ENCODE measurements at places on chromosomes 4 and X.

- DNase-seq = no peak
Measured at GRCh38 chr4:99918656-99919055, 24.4 kb upstream of the LAMTOR3 start.

GRCh38 chr4:127236889-127237288 lies 395.9 kb upstream of the INTU start:
- no peak for DNase-seq

GRCh38 chr4:95212692-95213091 lies 336.1 kb downstream of the UNC5C start:
- no peak for DNase-seq

- no peak for DNase-seq
Measured at GRCh38 chr4:35250761-35251160, 993.6 kb downstream of the ARAP2 start.

DNA sequence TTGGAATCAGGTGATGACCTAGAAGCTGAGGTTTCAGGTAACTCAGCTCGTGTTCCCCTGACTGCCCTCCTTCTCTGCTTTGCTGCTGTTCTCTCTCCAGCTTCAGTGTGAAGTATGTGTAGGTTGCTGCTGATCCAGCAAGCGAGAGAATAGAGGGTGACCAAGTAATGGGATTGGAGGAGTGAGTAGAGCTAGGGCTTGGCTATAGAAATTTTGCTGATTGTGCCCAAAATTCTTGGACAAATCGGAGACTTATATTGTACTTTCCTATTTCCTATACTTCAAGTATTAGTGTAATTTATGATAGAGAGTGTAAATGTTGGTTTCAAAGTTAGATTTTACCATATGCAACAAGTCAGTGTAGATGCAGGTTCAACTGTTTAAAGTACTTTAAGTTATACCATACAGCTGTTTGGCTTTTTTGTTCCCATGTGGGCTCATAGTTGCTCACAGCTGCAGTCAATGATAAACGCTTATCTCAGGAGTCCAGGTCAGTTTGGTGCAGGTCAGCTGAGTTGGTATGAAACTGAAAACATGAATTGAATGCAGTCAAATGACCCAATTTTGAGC lies 48.0 kb downstream of the RAPGEF2 start:
- DNase-seq = no peak

GRCh38 chr4:85946821-85947220 lies 413.0 kb downstream of the MAPK10 start:
- no peak for DNase-seq

DNA sequence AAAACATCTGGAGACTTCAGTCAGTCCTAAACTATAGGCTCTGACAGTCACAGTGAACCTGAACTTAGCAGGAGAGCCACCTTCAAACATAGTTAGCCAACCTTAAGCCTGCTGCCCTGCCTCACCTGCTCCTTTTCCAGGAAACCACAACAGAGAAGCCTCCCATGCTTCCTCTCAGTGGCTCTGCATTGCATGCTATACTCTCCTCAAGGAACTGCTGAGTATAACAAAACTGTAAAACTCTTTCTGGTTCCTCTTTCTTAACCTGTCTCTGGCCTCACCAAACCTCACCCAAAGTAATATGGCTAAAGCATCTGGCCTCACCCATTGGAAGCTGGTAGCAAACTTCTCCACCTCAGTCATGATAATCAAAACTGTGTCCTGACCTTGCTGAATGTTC lies 122.1 kb downstream of the ANKRD50 start:
- no peak for DNase-seq

DNA sequence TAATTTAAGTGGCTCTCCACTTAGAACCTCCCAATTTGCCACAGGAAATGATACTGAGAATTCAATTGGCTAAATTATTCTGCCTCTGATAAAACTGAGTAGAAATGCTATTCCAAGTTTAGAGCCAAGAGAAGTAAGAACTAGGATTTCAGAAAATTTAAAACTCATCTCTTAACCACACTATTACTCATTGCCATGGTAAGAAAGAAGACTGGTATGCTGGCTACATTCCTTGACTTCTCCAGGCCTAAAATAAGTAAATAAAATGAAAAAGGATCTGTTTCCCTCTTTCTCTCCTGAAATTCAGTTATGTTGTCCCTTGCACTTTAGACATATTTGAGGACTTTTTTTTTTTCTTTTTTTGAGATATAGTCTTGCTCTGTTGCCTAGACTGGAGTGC lies 23.3 kb downstream of the ZNF280C start:
- DNase-seq = no peak

- DNase-seq = no peak
Measured at GRCh38 chr4:94214703-94215319, 7.1 kb downstream of the SMARCAD1 start.

GRCh38 chr4:87543835-87544461 lies 14.8 kb upstream of the SPARCL1 start:
- DNase-seq = no peak

DNA sequence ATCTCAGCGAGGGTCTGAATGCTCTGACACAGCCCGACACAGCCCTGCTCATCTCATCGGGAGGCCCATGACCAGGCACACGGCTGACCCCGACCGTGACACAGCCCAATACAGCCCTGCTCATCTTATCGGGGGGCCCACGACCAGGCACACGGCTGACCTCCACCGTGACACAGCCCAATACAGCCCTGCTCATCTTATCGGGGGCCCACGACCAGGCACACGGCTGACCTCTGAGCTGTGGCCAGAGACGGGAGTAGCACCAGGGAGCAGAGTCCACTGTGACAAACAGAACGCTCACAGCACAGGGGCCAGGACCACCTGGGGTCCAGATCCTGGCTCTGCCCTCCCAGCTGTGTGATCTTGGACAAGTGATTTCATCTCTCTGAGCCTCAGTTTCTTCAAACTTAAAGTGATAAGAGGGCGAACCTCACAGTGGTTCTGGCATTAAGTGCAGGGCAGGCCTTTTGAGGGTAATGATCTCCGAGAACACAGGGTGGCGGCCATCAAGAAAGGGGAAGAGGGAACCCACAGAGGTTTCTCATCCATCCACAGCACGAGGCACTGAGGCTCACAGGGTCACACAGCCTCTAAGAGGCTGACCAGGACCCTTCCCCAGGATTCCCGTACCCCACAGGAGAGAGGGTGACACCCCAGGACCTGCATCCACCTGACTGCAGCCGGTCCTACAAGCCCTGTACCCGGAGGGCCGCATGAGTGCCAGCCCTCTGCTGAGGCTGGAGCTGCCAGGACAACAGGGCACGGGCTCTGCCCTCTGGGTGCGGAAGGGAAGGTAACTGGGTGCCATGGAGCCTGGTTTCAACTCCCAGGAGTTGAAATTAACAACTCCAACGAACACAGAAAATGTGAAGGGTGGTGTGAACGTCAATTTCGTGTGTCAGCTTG lies 60.1 kb downstream of the WFS1 start:
- no peak for DNase-seq

DNA sequence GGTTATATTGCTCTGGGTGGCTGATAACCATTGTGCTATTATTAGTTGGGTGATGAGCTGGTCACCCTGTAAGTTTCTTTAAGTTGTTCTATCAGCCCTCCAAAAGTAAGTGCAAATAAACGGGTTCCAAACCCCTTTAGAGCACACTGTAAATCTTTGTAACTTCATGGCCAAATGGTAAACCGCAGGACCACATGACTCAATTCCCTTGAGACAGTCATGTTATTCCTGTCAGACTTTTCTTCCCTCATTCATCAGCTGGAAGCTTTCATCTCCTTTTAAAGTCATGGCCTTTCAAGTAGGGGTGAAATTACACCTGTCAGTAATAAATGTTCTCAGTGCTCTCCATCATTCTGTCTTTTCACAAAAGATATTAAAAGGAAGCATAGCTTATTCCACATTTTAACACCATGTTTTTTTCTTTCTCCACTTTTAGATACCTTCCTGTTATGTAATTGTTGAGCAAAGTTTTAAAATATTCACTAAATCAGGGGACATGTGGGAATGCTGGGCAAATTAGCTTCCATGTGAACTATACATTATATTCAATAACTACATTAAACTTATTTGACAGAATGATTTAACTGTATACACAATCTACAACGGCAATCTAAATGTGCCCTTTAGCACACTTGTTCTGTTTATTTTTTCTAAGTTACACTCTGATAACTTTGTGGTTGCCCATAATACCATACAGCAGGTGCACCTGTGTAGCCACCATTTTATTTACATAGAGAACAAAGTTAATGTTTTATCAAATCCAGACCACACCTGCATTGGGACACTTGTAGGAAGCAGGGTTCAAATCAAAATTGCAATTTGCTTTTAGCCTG lies 275.5 kb downstream of the CFAP299 start:
- no peak for DNase-seq

DNA sequence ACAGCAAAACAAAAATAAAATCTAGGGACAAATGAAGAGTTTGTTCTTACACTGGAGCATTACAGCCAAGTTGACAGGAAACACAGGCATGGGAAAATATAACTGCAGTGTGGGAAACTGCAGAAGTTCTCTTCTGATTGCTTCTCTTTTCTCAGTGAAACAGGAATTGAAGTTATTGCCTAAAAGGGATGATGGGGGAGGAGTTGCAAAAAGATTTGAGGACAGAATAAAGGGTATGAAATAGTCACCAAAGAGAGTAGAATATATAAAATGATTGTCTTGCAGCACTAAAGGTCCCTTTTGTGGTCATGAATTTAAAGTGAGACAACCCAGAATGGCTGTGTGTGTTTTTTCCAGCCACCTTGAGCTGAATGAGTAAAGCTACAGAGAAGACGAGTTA lies 103.7 kb downstream of the JADE1 start:
- no peak for DNase-seq

GRCh38 chrX:49282647-49283011 lies 13.0 kb downstream of the PPP1R3F start:
- DNase-seq = no peak

- no peak for DNase-seq
Measured at GRCh38 chrX:27917713-27918500, 63.3 kb downstream of the DCAF8L1 start.

- no peak for DNase-seq
Measured at GRCh38 chrX:107204068-107204605, 2.1 kb downstream of the NUP62CL start.

- no peak for DNase-seq
Measured at GRCh38 chr4:76856243-76857073, 41.5 kb downstream of the SOWAHB start.

GRCh38 chr4:76590798-76591281 lies 155.8 kb downstream of the SHROOM3 start:
- DNase-seq = no peak

GRCh38 chrX:97547877-97548578 lies 664.3 kb downstream of the RPA4 start:
- DNase-seq = no peak

DNA sequence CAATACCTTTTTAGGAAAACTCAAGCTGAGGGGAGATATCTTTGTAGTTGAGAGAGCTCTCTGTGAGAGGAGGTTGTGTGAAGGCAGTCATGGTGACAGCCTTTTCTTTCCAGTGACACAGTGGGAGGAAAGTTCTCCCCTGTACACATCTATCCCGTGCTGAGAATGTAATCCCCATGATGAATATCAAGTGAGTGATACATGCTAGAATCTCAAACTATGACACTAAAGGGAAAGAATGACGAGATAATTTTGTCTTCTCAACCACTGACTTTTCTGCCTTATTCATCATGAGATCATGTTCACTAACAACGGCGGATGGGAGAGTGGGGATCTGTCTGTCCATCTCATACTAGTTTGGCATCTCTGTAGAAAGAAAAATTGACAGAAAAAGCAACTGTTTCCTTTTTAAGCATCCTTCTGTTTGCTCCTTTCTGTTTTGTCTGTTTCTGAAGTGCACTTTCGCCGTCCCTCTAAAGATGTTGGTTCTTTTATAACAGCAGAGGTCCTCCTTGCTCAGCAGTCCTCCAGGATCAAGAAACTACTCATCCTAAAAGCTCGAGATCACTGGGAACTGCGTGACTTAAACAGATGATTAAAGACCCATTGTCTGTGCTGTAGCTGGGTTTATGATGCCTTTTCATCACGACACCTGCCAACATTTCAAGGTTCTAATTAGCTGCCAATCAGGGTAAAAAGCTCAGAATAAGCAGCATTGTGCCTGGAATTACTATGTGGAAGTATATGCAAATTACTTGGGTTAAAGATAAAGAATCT lies 137.6 kb downstream of the DCK start:
- no peak for DNase-seq

DNA sequence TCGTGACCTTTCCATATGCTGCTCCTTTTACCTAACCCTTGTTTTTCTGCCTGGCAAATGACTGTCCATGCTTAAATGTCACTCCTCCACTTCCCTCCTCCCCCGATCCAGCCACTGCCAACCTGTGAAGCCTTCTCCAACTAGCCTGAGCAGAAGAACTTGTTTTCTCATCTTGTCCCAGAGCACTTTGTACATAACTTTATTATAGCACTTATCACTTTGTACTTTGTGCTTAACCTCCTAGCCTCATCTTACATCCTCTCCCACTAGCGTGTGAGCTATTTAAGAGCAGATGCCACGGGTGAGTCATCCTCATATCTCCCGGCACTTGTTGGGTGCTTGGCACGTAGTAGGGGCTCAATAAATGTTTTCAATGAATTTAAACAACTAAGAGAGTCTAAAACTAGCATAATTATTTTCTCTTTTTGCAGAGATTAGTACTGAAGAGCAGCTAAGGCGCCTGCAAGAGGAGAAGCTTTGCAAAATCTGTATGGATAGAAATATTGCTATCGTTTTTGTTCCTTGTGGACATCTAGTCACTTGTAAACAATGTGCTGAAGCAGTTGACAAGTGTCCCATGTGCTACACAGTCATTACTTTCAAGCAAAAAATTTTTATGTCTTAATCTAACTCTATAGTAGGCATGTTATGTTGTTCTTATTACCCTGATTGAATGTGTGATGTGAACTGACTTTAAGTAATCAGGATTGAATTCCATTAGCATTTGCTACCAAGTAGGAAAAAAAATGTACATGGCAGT lies 46.9 kb downstream of the XIAP start:
- no peak for DNase-seq
